ENCODE measurements at places on chromosomes 5 and 9.

DNA sequence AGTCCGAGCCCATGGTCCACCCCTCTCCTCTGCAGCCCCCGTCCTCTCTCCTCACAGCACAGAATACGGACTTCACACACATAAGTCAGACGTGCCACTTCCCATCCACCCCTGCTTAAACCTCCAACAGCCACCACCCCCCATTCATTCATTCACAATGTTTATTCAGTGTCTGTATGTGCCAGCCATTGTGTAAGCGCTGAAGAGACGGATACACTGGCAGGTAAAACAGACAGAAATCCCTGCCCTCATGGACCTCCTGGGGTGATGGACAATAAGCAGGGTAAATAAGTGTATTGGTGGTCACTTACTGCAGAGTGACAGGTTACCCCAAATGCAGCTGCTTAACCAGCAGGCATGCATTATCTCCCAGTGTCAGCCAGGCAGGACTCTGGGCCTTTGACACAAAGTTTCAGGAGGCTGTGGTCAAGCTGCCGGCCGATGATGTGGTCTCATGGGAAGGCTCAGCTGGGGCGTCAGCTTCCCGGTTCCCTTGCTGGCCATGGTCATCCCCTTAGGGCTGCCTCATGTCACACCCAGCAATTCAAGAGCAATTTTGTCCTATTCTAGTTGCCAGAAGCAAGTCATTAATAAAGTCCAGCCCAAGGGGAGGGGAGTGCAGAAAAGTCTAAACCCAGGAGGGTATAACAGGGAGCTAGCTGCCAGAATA is 1.8 kb upstream of the PAXX start:
- no peak for DNase-seq

GRCh38 chr9:107042606-107043005 is 179.6 kb downstream of the ZNF462 start:
- DNase-seq = no peak

GRCh38 chr5:175219366-175219765 is 224.6 kb downstream of the DRD1 start:
- no peak for DNase-seq

- DNase-seq = no peak
Observed at GRCh38 chr5:76576450-76576849, 46.8 kb downstream of the F2RL2 start.

- no peak for DNase-seq
Observed at GRCh38 chr5:172886974-172887501, 53.0 kb downstream of the ERGIC1 start.

DNA sequence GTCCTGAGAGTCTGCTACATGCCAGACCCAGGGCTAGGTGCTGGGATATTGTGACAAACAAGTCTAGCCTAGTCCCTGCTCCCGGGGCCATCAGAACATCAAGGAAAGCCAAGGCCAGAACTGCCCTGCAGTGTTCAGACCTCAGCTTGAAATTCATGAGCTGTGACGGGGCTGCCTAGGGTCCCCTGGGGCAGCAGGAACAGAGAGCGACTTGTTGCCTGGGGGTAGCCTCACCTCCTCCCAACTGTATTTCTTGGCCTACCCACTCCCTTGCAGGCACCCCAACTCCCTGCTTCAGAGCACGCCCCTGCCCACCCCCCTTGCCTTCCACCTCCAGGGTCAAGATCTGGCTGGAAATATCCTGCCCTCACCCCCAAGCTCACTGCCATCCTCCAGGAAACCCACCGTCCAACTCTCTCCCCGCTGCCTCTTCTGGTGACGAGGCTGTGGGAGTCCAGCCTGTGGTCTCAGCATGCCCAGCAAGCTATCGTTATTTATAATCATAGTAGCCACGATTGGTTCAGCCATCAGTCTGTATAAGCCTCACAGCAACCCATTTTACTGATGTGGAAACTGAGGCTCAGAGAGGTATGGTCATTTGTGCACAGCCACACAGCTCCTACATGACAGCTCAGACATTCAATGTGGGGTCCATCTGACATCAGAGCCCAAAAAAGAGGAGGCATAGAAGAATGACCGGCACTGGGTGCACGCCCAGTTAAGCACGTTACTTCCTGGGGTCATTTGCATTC is 10.7 kb downstream of the DNM1 start:
- DNase-seq = no peak

- no peak for DNase-seq
Observed at GRCh38 chr9:89189215-89189614, 10.6 kb upstream of the SHC3 start.

GRCh38 chr9:111400564-111400898 is 70.5 kb upstream of the OR2K2 start:
- DNase-seq = no peak

- DNase-seq = no peak
Observed at GRCh38 chr9:112562235-112562958, 75.8 kb downstream of the KIAA1958 start.

GRCh38 chr9:17824616-17825264 is 245.9 kb downstream of the SH3GL2 start:
- DNase-seq = no peak

DNA sequence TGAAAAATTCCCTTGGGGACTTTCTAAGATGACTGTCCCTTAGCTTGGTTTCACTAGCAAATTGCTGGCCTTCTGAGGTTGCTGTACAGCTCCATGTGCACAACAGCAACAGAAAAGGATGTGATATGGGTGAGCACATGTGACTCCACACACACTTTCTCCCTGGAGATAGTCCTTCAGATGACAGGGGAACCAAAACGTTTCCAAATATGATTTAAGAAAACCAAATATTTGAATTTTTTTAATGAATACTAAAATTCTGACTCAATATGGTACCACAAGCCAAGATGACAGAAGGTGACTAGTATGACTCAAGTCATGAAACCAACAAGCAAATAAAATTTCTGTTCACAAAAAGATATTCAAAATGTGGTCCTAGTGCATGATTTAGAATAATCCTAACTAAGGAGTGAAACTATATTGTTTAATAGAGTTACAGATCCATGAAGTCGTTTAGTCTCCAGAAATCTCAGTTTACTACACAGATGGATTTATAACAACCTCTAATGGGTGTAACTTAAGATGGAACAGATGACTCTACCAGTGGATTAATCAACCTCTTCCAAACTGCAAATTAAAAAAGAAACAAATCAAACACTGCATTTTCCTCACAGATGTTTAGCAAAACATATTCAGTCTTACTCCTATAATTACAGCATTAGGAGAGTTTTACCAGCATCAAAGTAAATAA is 144.8 kb upstream of the PIK3R1 start:
- no peak for DNase-seq

DNA sequence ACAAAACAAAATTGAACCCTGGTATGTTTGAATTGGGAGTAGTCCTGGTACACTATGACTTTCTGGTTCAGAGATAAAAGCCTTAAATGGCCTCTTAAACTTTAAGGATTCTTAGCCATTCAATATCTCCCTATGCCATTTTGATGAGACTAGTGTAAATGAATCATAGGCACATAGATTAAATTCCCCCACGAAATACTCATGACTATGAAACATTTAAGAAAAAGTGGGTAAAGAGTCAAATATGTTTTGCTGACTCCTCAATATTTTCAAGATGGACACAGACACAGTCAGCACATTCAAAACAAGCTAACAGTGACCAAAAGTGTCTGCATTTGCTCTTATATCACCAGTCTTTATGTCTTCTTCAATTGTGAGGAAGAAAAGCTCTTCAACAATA is 278.3 kb downstream of the PDE4D start:
- no peak for DNase-seq

Measured in right renal cortex interstitium (tissue), 3 donors.